Smooth muscle cell of the coronary artery (primary cell): ENCODE measurements at places on chromosomes 12 and 14. TPM values are rescaled to one million over a fixed set of nuclear protein-coding genes. Genes with fewer than 3 reads are reported as not detected.

KRT75 gene
- total RNA-seq, result not detected in 2 replicates

LUM gene
- 89.5 and 115 TPM in 2 replicates for total RNA-seq

KRT5 gene
- 0.15 TPM in 1 of 2 replicates, not detected in the other for total RNA-seq

RPL6 gene
- total RNA-seq, result 271 and 971 TPM in 2 replicates

MEG3 gene
- 24.7 and 175 TPM in 2 replicates for total RNA-seq

SPX gene
- 0.23 TPM in 1 of 2 replicates, not detected in the other for total RNA-seq

SYT1 gene
- total RNA-seq, result 0.70 and 22.9 TPM in 2 replicates

C14orf132 gene
- 4.1 and 15.3 TPM in 2 replicates for total RNA-seq

NAV3 gene
- 39.5 and 102 TPM in 2 replicates for total RNA-seq

MMP19 gene
- total RNA-seq, result 4.0 and 12.0 TPM in 2 replicates

RHOJ gene
- 10.5 and 41.2 TPM in 2 replicates for total RNA-seq

DNAH10 gene
- under 0.01 and 0.12 TPM in 2 replicates for total RNA-seq

DEPDC4 gene
- total RNA-seq, result 1.1 and 1.2 TPM in 2 replicates

VWF gene
- total RNA-seq, result 0.75 and 5.5 TPM in 2 replicates

IGFBP6 gene
- total RNA-seq, result 364 and 722 TPM in 2 replicates
